Right lung (tissue), 10 donors: ENCODE measurements at places on chromosomes 6 and 20.

GRCh38 chr6:79040083-79040482 lies 38.0 kb downstream of the PHIP start:
- no peak for DNase-seq

DNA sequence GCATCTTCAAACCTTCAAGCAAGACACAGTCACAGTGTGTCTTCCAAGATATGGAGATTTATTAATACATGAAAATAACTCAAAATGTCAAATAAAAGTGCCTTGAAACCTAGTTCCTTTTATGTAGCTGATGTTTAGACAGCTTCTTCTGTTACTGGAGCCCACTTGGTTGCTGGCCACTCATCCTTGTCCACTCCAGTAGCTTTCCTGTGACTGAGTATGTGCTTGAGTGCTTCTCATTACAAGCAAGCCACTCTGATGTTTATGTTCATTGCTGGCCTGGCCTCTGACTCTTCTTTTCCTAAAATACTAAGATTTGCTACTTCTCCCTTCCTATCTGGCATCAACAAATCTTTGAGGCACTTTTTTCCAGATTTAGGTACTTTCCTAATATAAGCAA lies 545.2 kb upstream of the MAN1A1 start:
- DNase-seq, result no peak

GRCh38 chr20:44916586-44916985 lies 6.7 kb downstream of the PABPC1L start:
- DNase-seq, result no peak

DNA sequence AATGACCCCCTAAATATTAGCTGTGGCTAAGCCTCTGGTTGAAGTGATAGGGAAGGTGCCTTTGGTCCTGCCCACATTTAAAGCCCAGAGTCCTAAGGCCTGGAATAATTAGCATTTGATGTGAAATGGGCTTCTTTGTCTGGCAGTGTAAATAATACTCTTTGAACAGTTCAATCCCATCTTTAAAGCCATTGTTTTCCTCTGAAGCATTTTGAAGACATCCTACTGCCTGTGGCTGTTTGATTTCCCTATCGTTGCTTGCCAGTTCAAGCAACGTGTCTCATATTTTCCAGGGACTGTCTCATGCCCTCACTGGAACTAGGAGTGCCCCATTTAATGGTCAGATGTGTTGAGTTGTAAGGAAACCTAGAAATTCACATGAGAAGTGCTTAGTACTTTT lies 89.3 kb upstream of the BTN3A2 start:
- no peak for DNase-seq

- DNase-seq, result no peak
Observed at GRCh38 chr6:52517502-52518278, 59.2 kb downstream of the TRAM2 start.

DNA sequence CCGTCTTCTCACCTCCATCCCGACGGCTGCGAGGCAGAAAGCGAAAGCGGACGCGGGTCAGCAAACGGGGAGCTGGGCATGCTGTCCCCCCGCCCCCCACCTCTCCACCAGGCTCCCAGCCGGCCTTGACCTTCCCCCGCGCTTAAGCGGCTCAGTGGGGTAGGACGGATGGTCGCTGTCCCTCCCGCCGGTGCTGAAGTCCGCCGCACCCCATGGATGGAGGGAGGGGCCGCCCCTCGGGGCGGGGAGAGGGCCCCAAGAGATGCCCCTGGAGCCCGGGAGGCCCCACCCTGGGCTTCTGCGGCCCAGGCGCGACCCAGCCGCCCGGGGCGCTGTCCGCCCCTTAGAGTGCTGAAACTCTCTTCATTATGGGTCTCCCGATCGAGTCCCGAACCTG lies at the start of gene KCNB1:
KCNB1 (minus strand) TSS at position 48 of the 397 bp plus-strand sequence. CDS start 188 bp downstream, outside the sequence.
- DNase-seq, result peak; percentile 70

GRCh38 chr6:33080127-33081089 lies 4.6 kb downstream of the HLA-DPB1 start:
- peak; percentile 45 for DNase-seq
